Fibroblast of the aortic adventitia (primary cell): ENCODE measurements at places on chromosomes 1 and 21. TPM values are rescaled to one million over a fixed set of nuclear protein-coding genes. Genes with fewer than 3 reads are reported as not detected.

CFHR2 gene
- not detected in 2 replicates for total RNA-seq

GRCh38 chr1:31155216-31155806 is 84.4 kb downstream of the NKAIN1 start:
- peak; percentile 35 for DNase-seq

SLAMF8 gene
- total RNA-seq: not detected in 2 replicates

DNA sequence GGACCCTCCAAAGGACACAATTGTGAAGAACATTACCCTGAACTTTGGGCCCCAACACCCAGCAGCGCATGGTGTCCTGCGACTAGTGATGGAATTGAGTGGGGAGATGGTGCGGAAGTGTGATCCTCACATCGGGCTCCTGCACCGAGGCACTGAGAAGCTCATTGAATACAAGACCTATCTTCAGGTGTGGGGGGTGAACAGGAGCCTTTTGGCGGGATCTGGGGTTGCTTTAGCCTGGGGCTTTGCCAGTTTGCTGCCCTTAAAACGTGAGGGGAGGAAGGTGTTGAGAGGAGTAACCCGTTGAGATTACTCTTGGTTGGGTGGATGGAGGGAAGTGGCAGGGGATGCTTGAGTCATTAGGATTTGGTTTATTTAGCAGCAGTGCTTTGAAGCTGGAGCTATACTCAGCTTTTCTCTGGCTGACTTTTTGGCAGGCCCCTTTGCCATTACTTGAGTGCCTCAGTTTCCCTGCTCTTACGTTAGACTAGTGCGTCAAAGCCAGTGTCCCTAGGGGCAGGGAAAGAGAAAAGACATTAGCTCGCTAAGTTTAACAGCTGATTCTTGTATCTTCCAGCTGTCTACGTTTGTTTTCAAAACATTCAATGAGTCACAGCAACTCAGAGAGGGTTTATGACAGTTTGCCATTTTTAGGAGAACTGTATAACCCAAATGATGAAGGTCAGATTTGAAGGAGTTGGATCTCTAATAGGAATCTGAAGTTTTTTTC is 4.4 kb downstream of the NDUFS2 start:
- no peak for DNase-seq

DNA sequence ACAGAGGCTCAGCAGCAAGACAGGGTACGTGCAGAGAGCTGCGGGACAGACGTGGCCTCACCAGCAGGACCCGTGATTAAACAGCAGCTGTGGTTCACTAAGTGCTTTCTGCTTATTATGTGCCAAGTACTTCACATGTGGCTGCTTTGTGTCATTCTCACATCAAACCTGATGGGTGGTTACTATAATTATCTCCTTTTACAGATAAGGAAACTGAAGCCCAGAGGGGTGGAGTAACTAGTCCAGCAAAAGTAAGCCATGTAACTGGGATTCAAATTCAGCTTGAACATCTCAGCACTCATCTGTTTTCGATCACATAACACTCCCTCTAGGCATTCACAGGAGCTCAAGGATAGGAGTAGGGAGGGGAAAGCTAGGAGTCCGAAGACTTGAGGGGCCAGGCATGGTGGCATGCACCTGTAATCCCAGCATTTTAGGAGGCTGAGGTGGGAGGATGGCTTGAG is 50.8 kb upstream of the CLIC4 start:
- DNase-seq: peak; percentile 95

GRCh38 chr1:93186667-93187066 is 6.1 kb downstream of the CCDC18 start:
- no peak for DNase-seq

GRCh38 chr1:66350001-66350547 is 183.9 kb upstream of the SGIP1 start:
- DNase-seq: peak; percentile 19

DNA sequence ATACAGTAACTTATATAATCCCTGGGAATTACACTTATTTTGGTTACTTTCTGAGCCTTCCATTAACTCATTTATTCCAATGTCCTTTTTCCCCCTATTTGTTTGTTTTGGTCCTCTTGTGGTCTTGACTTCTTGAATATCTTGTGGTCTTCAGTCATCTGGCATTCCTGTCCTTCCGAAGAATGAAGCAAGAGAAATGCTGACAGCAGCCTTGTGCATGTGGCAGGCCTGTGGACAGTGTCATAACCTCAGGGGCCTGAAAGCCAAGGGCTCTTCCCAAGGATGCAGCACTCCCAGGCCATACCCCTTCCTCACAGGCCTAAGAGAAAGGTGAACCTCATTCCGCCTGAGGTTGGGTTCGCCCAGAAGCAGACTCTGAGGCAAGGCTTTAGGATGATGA is 470.2 kb downstream of the DISC1 start:
- DNase-seq: no peak

AP4B1 gene
- total RNA-seq: 10.9 and 15.4 TPM in 2 replicates

TMEM79 gene
- total RNA-seq: 1.4 and 2.1 TPM in 2 replicates

DNA sequence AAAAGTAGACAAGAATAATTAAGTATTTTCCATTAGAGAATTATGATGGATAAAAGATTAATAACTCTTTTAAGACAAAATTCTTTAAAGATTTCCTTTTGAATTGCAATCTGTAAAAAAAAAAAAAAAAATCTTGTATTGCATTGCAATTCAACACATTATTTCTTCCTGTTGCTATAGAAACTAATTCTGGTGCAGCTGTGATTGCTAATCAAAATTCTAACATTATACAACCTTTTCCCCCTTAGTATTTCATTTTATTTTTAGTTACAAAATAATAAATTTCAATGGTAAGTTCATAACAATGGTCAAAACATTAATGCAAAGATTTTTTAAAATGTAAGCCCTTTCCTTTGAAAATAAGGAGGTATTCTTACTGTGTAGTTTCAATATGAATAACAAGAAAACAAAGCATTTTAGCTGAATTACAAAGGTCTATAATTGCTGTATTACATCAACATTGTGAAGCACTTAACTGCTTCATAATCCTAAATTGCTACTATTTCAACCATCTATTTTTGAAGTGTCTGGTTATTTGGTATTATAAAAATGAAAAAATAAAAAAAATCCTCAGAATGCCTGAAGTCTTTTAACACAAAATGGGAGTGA is 135.0 kb downstream of the SYT14 start:
- no peak for DNase-seq

SLC44A3 gene
- 1.6 and 2.9 TPM in 2 replicates for total RNA-seq

LRRC8D gene
- total RNA-seq: 12.1 and 45.6 TPM in 2 replicates

- peak; percentile 68 for DNase-seq
Measured at GRCh38 chr1:63112155-63112900, 210.0 kb upstream of the FOXD3 start.

DNA sequence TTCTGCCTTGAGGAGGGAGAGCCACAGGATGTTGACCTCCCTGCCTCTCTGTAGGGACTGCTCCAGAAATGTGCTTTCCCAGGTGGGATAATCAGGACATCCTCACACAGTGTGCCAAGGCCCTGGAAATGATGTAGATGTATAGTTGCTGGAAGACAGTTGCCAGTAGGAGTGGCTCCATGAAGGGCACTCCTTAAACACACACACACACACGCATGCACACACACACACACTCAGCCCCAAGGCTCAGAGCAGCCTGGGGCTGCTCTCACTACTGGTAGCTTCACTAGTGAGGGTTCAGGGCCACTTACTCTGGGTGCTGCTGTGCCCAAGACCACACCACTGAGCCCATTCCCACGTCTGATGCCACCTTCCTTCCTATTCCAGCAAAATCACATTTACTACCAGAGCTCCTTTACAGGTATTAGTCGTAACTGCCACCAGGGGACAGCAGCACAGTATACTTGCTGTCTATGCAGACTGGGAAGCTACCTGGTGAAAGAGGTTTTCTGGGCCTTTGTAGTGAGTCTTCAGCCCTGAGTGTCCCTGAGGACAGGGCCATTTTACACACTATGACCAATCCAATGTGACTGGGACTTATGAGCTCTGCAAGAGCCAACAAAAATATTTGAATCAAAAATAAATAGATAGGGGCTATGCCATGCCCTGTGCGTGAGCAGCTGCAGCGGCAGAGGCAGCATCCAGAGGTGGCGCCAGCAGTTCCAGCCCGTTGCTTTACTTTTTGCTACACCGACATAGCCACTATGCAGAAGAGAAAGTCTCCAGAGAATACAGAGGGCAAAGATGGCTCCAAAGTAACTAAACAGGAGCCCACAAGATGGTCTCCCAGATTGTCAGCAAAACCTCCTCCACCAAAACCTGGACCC is 15.0 kb downstream of the CRNN start:
- DNase-seq: peak; percentile 22

GRCh38 chr1:78682496-78682895 is 32.9 kb downstream of the IFI44 start:
- DNase-seq: no peak
